T-cell (primary cell): ENCODE measurements at places on chromosomes 12 and 14.

- no peaks in the 10 kb centered on the region for H3K4me1 ChIP-seq
- no peak overlapping the region for H3K27ac ChIP-seq
- H3K36me3 ChIP-seq: no peaks in the 10 kb centered on the region
- no peak overlapping the region for H3K4me3 ChIP-seq
- no peaks in the 10 kb centered on the region for H3K27me3 ChIP-seq
Measured at GRCh38 chr12:87827638-87828264, 201.4 kb downstream of the C12orf50 start.

- peaks cover 2% of the 10 kb centered on the region for H3K4me1 ChIP-seq
- H3K27me3 ChIP-seq: peaks cover 4% of the 10 kb centered on the region
- no peak overlapping the region for H3K27ac ChIP-seq
- H3K36me3 ChIP-seq: no peaks in the 10 kb centered on the region
Measured at GRCh38 chr12:89016970-89017778, 335.1 kb downstream of the DUSP6 start.

DNA sequence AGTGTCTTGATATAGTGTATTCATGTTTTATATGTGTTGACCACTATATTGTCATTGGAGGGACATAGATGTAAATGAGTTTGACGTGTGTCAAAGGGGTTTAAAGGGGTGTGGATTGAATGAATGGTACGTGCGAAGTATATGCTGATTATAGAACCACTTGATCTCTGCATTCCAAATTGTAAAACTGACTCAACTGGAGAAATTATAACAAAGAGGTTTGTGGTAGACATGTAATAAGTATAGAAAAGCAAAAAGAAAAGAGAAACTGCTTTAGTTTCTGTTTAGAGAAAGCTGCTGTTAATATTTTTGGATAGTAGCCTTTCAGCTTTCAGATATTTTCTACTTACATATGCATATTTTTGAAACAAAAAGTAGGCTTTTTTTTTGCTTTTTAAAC is 8.9 kb upstream of the MYRFL start:
- H3K4me3 ChIP-seq: no peak overlapping the region
- no peaks in the 10 kb centered on the region for H3K4me1 ChIP-seq
- H3K27ac ChIP-seq: no peak overlapping the region
- DNase-seq: no peak
- no peaks in the 10 kb centered on the region for H3K27me3 ChIP-seq

- no peaks in the 10 kb centered on the region for H3K4me1 ChIP-seq
- DNase-seq: no peak
- H3K27me3 ChIP-seq: peaks cover 39% of the 10 kb centered on the region
- H3K27ac ChIP-seq: no peak overlapping the region
Measured at GRCh38 chr12:228846-229200, 14.9 kb upstream of the SLC6A12 start.

DNA sequence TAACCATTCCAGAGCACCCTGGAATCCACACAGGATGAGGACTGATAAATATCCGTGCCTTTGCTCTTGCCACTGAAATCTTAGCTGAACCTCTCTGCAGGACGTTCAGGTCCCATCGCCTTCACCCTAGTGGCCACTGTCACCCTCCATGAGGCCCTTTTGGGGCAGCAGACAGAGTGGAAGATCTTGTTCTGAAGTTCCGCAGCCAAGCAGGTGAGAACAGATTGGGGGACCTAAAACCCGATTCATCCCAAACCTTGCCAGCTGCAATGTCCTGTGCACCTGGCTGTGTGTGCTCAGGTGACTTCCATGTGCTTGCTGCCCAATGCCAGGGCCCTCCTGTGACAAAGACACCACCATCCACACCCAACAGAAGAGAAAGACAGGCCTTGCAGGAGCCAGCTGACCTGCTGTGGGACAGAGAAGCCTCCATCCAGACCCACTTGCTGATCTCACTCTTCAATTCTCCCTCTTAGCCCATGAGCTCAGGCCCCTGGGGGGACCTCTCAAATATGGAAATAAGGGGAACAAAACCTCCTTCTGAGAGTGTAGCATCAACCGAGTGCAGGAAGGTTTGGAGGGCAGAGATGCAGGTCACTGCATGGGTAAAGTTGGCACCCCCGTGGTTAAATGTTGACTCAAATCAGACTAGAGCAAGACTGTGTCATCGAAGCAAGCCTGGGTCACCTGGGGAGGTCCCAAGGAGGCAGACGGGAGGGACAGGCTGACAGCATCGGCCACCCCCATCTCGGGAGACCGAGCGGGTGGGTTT is 308.7 kb upstream of the DIO3 start:
- no peaks in the 10 kb centered on the region for H3K4me1 ChIP-seq
- no peaks in the 10 kb centered on the region for H3K36me3 ChIP-seq
- H3K27me3 ChIP-seq: no peaks in the 10 kb centered on the region
- H3K27ac ChIP-seq: no peak overlapping the region
- DNase-seq: no peak
- H3K4me3 ChIP-seq: no peak overlapping the region

DNA sequence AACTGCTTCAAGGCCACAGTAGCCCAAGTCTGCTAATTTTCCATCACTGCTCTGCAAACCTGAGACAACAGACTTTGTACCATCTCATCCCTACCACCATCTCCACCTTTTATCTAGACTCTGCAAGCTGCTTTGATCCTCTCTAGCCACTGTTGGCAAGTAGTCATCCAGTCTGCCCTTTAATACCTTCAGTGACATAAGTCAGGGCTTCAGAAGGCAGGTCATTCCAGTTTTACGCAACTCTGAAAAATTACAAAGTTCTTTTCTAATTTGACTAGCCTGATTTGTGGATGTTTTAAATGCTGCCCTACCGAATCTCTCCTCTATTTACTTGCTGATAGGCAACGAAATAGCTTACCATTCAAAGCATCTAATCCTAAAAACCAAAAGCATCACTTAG is 2.8 kb downstream of the FERMT2 start:
- no peak overlapping the region for H3K27ac ChIP-seq
- no peaks in the 10 kb centered on the region for H3K36me3 ChIP-seq
- H3K4me3 ChIP-seq: no peak overlapping the region
- H3K27me3 ChIP-seq: peaks cover 44% of the 10 kb centered on the region

DNA sequence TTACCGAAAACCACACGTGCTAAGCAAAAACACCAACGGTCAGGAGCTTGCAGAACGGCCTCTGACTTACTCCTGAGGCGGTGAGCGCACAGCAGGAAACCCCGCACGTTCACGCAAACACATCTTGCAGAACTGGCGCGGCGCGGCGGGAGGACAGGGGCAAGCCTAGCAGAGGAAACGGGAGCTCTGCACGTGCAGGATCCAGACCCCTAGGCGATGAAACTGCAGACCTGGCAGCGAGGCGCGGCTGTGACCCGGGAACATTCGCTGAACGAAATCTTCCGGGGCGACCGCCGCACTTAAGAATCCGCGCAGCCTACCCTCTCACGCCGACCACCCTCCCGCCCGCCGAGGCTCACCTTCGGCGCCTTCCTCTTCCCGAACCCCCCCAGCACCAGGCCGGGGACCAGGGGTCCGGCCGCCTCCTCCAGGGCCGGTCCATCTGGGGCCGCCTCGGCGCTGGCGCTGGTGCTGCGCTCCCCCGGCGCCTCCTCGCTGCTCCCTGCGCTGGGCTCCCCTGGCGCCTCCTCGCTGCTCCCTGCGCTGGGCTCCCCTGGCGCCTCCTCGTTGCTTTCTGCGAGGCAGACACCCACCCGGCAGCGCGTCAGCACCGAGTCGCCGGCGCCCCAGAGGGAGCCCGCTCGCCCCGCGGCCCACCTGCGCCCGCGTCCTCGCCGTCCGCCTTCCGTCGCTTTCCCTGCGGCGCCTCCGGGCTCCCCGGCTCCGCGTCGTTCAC is 615 bp downstream of the DDX51 start:
- H3K27me3 ChIP-seq: no peaks in the 10 kb centered on the region
- peak overlapping the region; percentile 44 for H3K4me3 ChIP-seq
- peaks cover 14% of the 10 kb centered on the region for H3K36me3 ChIP-seq
- H3K4me1 ChIP-seq: peaks cover 11% of the 10 kb centered on the region
- no peak for DNase-seq
- no peak overlapping the region for H3K27ac ChIP-seq

- H3K36me3 ChIP-seq: peaks cover 4% of the 10 kb centered on the region
- H3K27ac ChIP-seq: no peak overlapping the region
- H3K4me1 ChIP-seq: no peaks in the 10 kb centered on the region
- DNase-seq: no peak
- no peak overlapping the region for H3K4me3 ChIP-seq
Measured at GRCh38 chr14:92704821-92705220, 43.6 kb downstream of the LGMN start.

- no peaks in the 10 kb centered on the region for H3K27me3 ChIP-seq
- no peaks in the 10 kb centered on the region for H3K4me1 ChIP-seq
- H3K27ac ChIP-seq: no peak overlapping the region
Measured at GRCh38 chr12:93261505-93262094, 116.1 kb upstream of the NUDT4 start.

- H3K36me3 ChIP-seq: no peaks in the 10 kb centered on the region
- no peak for DNase-seq
- H3K27ac ChIP-seq: no peak overlapping the region
- no peak overlapping the region for H3K4me3 ChIP-seq
- no peaks in the 10 kb centered on the region for H3K27me3 ChIP-seq
- no peaks in the 10 kb centered on the region for H3K4me1 ChIP-seq
Measured at GRCh38 chr12:53060721-53061276, 10.9 kb downstream of the TNS2 start.

GRCh38 chr14:89330236-89331002 is 86.6 kb downstream of the FOXN3 start:
- no peak overlapping the region for H3K27ac ChIP-seq
- peaks cover 5% of the 10 kb centered on the region for H3K4me1 ChIP-seq
- H3K27me3 ChIP-seq: no peaks in the 10 kb centered on the region

DNA sequence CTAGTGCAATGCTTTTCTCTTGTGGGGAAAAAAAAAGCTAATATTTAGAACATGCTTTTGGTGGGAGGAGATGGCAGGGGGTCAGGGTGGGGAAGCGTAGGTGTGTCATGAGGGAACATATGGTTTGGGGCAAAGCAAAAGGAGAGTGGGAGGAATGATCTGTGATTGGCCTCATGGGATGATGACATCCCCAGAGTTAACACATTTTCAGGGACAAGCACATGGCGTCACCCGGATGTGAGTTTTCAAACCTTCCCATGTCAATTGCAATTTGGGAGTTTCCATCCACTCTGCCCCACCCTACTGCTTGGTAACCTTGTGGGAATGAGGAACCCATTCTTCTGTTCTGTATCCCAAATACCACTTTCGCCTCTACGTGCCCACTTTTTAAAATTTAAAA is 164.2 kb downstream of the SSPN start:
- no peak overlapping the region for H3K4me3 ChIP-seq
- H3K4me1 ChIP-seq: no peaks in the 10 kb centered on the region
- no peaks in the 10 kb centered on the region for H3K27me3 ChIP-seq
- H3K27ac ChIP-seq: no peak overlapping the region
- H3K36me3 ChIP-seq: no peaks in the 10 kb centered on the region
- no peak for DNase-seq

- H3K4me1 ChIP-seq: no peaks in the 10 kb centered on the region
- no peak for DNase-seq
- no peaks in the 10 kb centered on the region for H3K36me3 ChIP-seq
- peaks cover 16% of the 10 kb centered on the region for H3K27me3 ChIP-seq
- H3K4me3 ChIP-seq: no peak overlapping the region
Measured at GRCh38 chr14:94368956-94369355, 19.4 kb downstream of the SERPINA1 start.
